ENCODE measurements at places on chromosomes 16 and 17.
A peak's percentile ranks its signal among the peaks of the same experiment; 100 is the strongest.

GRCh38 chr17:56158915-56159825 is 5.9 kb downstream of the ANKFN1 start:
- peaks cover 3% of the 10 kb centered on the region for H3K27me3 ChIP-seq
- no peaks in the 10 kb centered on the region for H3K36me3 ChIP-seq

GRCh38 chr17:40470932-40471828 is 27.9 kb downstream of the IGFBP4 start:
- H3K27ac ChIP-seq: no peak overlapping the region
- peaks cover 15% of the 10 kb centered on the region for H3K4me1 ChIP-seq
- DNase-seq: no peak
- no peaks in the 10 kb centered on the region for H3K36me3 ChIP-seq
- H3K27me3 ChIP-seq: peaks cover 9% of the 10 kb centered on the region

GRCh38 chr16:930511-930910 is 40.3 kb downstream of the LMF1 start:
- H3K27ac ChIP-seq: no peak overlapping the region
- H3K4me1 ChIP-seq: no peaks in the 10 kb centered on the region
- H3K36me3 ChIP-seq: peaks cover 3% of the 10 kb centered on the region
- no peak overlapping the region for H3K4me3 ChIP-seq

GRCh38 chr17:5785867-5786509 is 201.7 kb upstream of the NLRP1 start:
- no peaks in the 10 kb centered on the region for H3K36me3 ChIP-seq
- peaks cover 8% of the 10 kb centered on the region for H3K27me3 ChIP-seq
- no peak overlapping the region for H3K27ac ChIP-seq
- no peak for DNase-seq

DNA sequence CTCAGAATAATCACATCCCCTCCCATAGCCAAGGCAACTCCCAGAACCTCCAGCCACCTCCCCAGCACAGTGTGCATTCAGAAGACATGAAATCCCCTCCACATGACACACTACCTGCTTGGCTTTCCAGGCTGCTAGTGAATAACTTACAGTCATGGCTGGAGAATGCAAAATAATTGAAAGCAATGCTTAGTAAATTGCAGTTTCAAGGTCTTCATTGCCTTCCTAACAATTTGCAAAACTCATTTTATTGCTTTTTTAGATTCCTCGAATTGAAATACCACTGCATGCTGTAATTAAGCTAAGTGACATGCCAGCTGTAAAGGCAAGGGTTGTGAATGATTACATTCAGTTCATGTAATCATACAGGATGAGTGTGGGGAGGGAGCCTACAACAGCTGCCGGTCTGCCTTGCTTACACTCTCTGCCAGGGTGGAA is 29.0 kb upstream of the HOXB13 start:
- H3K4me1 ChIP-seq: no peaks in the 10 kb centered on the region
- no peaks in the 10 kb centered on the region for H3K36me3 ChIP-seq
- DNase-seq: no peak
- no peak overlapping the region for H3K27ac ChIP-seq
- no peak overlapping the region for H3K4me3 ChIP-seq

DNA sequence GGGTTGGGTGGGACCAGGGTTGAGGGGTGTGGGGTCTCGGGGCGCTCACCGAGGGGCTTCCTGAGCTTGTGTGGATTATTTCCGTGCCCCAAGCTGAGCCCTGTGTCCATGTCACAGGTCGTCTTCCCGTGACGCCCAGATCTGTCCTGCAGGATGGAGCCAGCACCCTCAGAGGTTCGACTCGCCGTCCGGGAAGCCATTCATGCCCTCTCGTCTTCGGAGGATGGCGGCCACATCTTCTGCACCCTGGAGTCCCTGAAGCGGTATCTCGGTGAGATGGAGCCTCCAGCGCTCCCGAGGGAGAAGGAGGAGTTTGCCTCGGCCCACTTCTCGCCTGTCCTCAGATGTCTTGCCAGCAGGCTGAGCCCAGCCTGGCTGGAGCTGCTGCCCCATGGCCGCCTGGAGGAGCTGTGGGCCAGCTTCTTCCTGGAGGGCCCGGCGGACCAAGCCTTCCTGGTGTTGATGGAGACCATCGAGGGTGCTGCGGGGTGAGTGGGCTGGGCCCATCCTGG is 1.0 kb downstream of the TELO2 start:
- peaks cover 24% of the 10 kb centered on the region for H3K4me1 ChIP-seq
- peak overlapping the region; percentile 91 for H3K4me3 ChIP-seq
- no peak for DNase-seq
- H3K27me3 ChIP-seq: no peaks in the 10 kb centered on the region
- H3K27ac ChIP-seq: peak overlapping the region; percentile 89

DNA sequence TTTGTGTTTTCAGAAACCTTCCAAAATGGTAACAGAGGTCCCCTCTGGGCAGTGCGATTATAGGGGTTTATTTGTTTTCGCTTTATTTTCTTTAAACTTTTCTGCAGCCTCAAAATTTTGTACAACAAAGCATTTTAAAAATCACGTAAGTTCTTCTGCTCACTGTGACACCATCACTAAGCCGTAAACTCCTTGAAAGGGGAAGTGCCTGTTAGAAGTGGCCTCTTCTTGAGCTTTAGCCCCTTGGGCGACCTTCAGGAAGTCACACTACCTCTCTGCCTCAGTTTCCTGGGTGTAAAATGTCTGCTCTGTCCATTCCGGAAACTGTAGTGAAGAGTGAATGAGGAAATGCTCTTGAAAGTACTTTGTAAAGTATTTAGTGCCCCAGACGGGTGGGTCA is 26.6 kb downstream of the ARHGAP27 start:
- peaks cover 61% of the 10 kb centered on the region for H3K36me3 ChIP-seq
- no peak for DNase-seq
- H3K27me3 ChIP-seq: no peaks in the 10 kb centered on the region
- no peak overlapping the region for H3K27ac ChIP-seq
- no peak overlapping the region for H3K4me3 ChIP-seq

- no peak overlapping the region for H3K27ac ChIP-seq
- no peaks in the 10 kb centered on the region for H3K36me3 ChIP-seq
- H3K4me3 ChIP-seq: peak overlapping the region; percentile 40
- peaks cover 26% of the 10 kb centered on the region for H3K4me1 ChIP-seq
- no peak for DNase-seq
- H3K27me3 ChIP-seq: no peaks in the 10 kb centered on the region
Observed at GRCh38 chr17:76381633-76382350, 2.6 kb upstream of the SPHK1 start.

DNA sequence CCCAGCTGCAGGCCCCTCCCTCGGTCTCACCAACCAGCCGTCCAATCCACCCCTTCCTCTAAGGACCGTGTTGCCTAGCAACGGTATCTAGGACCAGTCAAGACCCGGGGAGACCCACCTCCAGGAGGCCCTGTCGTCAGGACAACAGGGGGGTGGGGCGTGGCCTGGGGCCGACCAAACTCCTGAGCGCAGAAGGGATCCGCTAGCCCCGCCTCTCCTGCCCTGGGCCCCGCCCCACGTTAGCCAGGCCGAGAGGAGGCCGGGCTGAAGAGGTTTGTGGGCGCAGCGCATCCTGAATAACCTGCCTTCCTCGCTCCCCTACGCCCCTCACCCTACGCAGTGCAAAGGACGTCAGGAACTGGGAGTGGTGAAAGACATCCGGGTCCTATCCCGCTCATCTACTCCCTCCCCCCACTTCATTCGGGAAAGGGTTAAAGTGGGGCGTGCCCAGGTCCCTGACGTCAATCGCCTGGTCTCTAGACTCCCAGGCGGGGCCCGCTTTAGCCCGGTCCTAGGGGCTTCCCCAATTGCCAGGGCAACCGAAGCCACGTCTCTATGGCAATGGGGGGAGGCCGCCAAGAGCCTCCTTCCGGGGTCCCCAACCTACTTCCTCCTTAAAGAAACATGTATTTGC is 14.7 kb downstream of the DLG4 start:
- H3K4me3 ChIP-seq: peak overlapping the region; percentile 71
- H3K27me3 ChIP-seq: peaks cover under 1% of the 10 kb centered on the region

GRCh38 chr16:27365142-27366089 is 36.6 kb upstream of the IL21R start:
- peaks cover 75% of the 10 kb centered on the region for H3K4me1 ChIP-seq
- H3K27me3 ChIP-seq: no peaks in the 10 kb centered on the region
- H3K36me3 ChIP-seq: peaks cover 65% of the 10 kb centered on the region
- no peak overlapping the region for H3K4me3 ChIP-seq
- peak overlapping the region; percentile 99 for H3K27ac ChIP-seq

- peaks cover 3% of the 10 kb centered on the region for H3K4me1 ChIP-seq
- H3K36me3 ChIP-seq: peaks cover 1% of the 10 kb centered on the region
- no peak overlapping the region for H3K4me3 ChIP-seq
Observed at GRCh38 chr17:31147507-31148202, 52.9 kb downstream of the NF1 start.

- peaks cover 35% of the 10 kb centered on the region for H3K4me1 ChIP-seq
- no peak overlapping the region for H3K4me3 ChIP-seq
- H3K27ac ChIP-seq: no peak overlapping the region
- peaks cover 14% of the 10 kb centered on the region for H3K36me3 ChIP-seq
- H3K27me3 ChIP-seq: no peaks in the 10 kb centered on the region
Observed at GRCh38 chr16:67509016-67509415, 19.6 kb upstream of the RIPOR1 start.

- H3K4me1 ChIP-seq: no peaks in the 10 kb centered on the region
- no peak for DNase-seq
- no peaks in the 10 kb centered on the region for H3K36me3 ChIP-seq
- H3K27ac ChIP-seq: no peak overlapping the region
Observed at GRCh38 chr17:957856-958421, 21.6 kb downstream of the NXN start.

- peaks cover 25% of the 10 kb centered on the region for H3K4me1 ChIP-seq
- peaks cover 2% of the 10 kb centered on the region for H3K27me3 ChIP-seq
- no peak overlapping the region for H3K27ac ChIP-seq
- DNase-seq: no peak
- no peaks in the 10 kb centered on the region for H3K36me3 ChIP-seq
- no peak overlapping the region for H3K4me3 ChIP-seq
Observed at GRCh38 chr16:11631214-11631613, 37.0 kb upstream of the SNN start.

DNA sequence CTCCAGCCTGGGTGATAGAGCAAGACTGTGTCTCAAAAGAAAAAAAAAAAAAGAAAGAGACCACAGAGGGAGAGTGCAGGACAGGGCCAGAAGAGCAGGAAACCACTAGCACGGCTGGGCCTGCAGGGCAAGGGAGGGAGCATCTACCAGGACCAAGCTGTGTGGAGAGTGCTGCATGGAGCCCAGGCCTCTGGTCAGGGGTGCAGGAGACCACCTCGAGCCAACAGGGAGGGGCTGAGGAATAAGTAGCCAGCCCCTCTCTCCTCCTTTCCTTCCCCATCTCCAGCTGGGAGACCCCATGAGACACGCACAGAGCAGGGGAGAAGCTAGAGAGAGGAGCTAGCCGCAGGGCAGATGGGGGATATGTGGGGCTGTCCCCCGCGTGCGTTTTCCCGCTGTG is 67.0 kb upstream of the DNAH17 start:
- H3K27me3 ChIP-seq: peaks cover under 1% of the 10 kb centered on the region
- peaks cover 11% of the 10 kb centered on the region for H3K4me1 ChIP-seq
- H3K36me3 ChIP-seq: peaks cover 2% of the 10 kb centered on the region

DNA sequence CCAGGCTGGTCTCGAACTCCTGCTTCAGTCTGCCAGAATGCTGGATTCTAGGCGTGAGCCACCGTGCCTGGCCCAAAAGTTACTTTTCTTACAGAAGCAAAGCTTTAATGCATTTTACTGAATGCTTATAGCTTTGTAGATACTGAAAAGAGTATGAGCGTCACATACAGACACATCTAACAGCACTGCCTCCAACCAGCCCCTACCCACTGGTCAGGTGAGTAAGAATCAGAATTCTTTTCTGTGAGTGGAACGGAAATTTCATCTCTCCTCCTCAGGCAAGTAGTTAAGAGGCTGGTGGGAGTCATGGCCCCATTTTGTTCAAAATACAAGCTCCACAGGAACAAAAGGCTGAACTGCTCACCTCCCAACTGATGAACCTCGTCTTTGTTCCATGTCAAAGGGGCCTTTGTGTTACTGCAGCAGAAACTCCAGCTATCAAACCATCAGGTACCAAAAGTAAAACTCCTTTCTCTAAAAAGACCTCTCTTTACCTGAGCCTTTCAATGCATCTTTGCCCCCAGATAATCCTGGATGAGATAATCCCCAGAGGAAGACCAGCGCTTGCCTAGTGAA is 92.4 kb upstream of the RPH3AL start:
- H3K4me3 ChIP-seq: no peak overlapping the region
- H3K4me1 ChIP-seq: peaks cover 18% of the 10 kb centered on the region
- no peaks in the 10 kb centered on the region for H3K27me3 ChIP-seq
- no peak for DNase-seq
- peaks cover 64% of the 10 kb centered on the region for H3K36me3 ChIP-seq

DNA sequence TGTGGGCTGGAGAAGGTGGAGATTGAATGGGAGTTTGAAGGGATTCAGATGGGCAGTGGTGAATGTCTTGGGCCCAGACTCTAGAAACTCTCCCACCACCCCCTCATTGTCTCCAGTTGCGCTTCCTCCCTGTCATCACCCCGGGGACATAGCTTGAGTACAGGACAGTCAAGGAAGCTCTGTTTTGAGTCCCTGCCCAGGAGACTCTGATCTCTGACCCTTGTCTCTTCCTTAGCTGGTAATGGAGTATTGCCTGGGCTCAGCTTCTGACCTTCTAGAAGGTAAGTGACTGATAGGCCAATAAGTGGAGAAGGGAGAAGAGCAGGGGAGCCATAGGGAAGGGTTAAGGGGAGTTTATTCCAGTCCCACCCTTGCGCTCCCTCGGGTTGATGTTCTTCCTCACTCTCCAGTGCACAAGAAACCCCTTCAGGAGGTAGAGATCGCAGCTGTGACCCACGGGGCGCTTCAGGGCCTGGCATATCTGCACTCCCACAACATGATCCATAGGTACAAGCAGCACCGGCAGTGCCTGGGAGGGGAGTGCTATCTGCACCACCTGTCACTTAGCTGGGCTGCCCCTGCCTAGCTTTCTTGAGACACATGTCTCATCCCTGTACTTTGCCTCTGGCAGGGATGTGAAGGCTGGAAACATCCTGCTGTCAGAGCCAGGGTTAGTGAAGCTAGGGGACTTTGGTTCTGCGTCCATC is 5.0 kb downstream of the TAOK2 start:
- H3K4me1 ChIP-seq: peaks cover 29% of the 10 kb centered on the region
- no peak for DNase-seq
- H3K27ac ChIP-seq: no peak overlapping the region
- no peaks in the 10 kb centered on the region for H3K27me3 ChIP-seq
- H3K4me3 ChIP-seq: no peak overlapping the region

- no peak overlapping the region for H3K4me3 ChIP-seq
- no peaks in the 10 kb centered on the region for H3K4me1 ChIP-seq
- H3K27me3 ChIP-seq: no peaks in the 10 kb centered on the region
- no peak overlapping the region for H3K27ac ChIP-seq
Observed at GRCh38 chr16:53622315-53622714, 81.3 kb downstream of the RPGRIP1L start.

Data from activated CD8-positive, alpha-beta T cell treated with anti-CD3 and anti-CD28 coated beads, Interleukin-2, amount 10 ng/mL, durations not matched to agents 7 days and 5 days (primary cell).